ENCODE measurements at places on chromosomes 2 and 18.
A peak's percentile ranks its signal among the peaks of the same experiment; 100 is the strongest.

GRCh38 chr2:173965372-173966025 is at the start of gene SP3:
TSS of gene SP3 (minus strand) at chr2:173965373. CDS start at chr2:173965171, 202 bp downstream.
- peak; percentile 94 for DNase-seq

GRCh38 chr2:197547163-197547900 is 31.5 kb downstream of the MOB4 start:
- no peak for DNase-seq

DNA sequence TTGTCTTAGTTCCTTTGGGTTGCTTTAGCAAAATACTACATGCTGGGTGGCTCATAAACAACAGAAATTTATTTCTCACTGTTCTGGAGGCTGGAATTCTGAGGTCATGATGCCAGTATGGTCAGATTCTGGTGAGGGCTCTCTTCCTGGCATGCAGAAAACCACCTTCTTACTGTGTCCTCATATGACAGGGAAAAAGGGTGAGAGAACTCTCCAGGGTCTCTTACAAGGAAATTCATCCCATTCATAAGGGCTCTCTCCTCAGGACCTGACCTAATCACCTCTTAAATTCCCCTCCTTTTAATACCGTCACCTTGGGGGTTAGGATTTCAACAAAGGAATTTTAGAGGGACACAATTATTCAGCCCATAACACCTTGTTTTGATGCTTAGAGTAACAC is 243.1 kb upstream of the TNP1 start:
- no peak for DNase-seq

DNA sequence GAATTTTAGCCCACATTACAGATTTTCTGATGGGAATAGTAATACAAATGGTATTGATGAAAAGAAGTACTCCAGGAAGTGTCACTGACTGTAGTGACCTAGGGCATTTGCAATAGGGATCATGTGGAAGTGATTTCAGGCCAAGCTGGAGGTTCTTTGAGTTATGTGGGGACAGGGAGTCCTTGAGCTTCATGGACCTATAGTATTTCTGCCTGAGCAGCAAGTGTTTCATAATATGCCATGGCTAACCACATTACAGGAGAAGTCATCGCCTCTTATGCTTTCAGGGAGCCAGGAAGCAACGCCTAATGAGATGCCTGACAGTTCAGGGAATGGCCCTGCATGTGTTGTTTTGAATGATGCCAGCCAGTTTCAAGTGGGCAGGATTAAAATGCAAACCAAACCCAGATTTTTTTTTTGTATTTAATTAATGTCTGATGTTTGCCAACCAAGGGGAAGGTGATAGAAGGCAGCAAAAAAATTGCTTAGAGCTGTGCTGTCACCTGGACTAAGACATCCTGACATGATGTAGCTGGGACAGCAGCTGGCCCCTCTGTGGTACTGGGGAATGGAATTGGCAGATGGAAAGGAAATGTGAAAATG is 109.5 kb downstream of the RAPGEF4 start:
- DNase-seq = no peak

GRCh38 chr2:231709636-231709980 is 1.3 kb downstream of the PTMA start:
- peak; percentile 53 for DNase-seq

DNA sequence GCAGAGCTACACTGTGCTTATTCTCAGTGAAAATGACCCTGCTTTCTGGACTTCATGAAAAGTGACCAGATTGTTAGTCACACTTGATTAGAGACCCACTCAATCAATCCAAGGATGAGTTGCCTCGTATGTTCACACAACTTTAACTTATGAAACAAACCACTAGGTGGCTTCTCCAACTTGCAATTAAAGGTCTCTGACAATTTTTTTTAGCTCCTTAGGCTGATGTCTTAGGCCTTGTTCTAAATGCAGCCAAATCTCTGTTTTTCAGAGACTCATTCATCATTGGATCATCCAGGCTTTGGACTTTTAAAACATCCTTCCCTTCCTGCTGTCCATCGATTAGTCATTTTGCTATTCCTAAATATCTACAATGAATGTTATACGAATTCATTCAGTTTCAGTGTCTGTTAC is 63.4 kb downstream of the MREG start:
- no peak for DNase-seq

DNA sequence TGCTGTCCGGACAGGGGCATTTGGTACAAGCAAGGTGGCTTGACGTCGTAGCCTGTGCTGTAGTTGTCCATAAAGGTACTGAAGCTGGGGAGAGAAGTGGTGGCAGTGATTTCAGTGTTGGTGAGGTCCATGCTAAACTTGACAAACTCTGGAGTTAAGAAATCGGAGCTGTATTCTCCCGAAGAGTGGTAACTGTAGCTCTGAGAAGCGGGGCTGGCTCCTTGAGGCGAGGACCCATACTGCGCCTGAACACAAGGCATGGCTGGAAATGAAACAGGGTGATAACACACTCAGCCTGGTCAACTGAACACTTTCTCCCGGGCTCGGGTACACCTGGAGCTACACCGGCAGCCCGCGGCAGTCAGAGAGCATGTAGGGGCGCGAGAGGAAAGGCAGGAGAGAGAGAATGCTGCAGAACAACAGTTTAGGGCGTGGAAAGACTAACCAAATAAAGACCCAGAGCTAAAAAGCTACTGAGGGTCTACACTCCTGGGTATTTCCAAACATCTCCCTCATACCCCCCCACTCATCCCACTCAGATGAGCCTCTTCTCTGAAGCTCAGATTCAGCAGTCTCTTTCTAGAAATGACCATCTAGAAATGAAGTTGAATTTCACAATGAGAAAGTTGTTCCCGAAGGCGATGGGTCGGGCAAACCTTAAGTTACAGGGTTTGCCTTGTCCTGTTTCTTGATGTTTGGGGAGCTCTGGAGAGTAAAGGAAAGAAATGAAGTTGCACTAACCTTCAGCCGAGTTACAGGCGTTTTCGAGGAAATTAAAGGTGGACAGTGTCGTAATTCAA is 2.4 kb downstream of the NR4A2 start:
- DNase-seq = no peak

GRCh38 chr2:43262239-43262638 is 35.8 kb upstream of the ZFP36L2 start:
- DNase-seq = no peak

GRCh38 chr2:141767691-141768090 is 363.1 kb downstream of the LRP1B start:
- DNase-seq = no peak

- DNase-seq = no peak
These were observed 117.6 kb upstream of the KLF7 start for GRCh38 chr2:207283356-207283755.

DNA sequence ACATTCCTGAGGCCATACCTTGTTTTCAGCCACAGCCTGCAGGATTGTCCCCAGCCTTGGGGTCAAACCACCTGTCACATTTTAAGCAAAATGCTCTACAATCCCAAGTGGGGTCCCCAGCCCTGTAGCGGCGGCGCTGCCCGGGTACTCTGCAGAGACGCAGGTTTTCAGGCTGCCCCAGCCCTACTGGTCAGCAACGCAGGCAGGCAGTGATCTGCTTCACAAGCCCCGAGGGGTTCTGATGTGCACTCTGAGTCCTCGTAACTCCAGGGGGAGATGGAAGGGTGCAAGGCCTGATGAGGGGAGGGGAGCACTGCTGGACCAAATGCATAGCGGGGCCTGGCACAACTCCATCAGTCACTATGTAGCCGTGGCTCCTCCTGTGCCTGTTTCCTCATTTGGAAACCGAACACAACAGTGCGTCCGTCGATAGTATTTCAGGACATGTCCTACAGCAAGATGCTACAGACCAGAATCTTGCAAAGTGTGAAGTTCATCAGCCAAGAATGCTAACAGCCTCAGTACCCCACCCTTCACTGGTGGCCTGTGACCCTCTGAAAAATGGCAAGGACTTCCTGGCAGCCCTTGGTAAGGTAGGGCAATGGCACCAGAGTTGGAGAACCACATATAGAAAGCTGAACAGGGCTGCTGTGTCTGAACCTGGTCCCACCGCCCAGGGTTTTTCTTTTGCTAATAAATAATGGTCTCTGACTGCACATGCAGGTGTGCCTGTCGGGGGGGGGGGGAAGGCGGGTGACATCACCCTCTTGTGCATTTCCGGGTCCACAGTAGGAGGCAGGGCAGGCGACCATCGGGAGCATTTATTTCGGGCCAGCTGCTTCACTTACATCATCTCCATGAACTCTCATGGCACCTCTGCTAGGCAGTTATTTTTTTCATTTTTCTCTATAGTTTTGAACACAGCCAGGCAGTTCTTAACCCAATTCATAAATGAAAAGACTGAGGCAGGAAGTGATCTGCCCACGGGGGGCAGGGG is 50.6 kb upstream of the TFCP2L1 start:
- no peak for DNase-seq

GRCh38 chr18:32552421-32553030 is 81.8 kb upstream of the GAREM1 start:
- peak; percentile 49 for DNase-seq

DNA sequence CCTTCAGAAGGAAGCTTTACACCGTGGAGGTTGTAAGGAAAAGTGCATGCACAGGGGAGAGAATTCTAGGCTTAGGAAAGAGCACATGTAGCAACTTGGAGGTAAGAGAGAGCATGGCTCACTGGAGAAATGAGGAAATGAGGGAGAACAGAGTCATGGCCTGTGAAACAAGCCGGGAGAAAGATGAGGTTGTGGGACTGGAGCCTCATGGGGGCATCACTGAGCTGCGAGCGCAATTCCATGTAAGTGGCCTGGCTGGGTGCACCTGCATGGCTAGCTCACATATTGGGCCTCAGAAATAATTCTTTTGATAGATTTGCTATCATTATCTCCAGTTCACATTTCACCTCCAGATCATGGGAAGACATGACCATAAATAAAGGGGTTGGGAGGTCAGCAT is 785.5 kb upstream of the RAB6C start:
- DNase-seq = no peak

- no peak for DNase-seq
These were observed 6.5 kb downstream of the PER2 start for GRCh38 chr2:238281826-238282480.

- DNase-seq = no peak
These were observed 7.2 kb downstream of the PDCD1 start for GRCh38 chr2:241851325-241852115.

DNA sequence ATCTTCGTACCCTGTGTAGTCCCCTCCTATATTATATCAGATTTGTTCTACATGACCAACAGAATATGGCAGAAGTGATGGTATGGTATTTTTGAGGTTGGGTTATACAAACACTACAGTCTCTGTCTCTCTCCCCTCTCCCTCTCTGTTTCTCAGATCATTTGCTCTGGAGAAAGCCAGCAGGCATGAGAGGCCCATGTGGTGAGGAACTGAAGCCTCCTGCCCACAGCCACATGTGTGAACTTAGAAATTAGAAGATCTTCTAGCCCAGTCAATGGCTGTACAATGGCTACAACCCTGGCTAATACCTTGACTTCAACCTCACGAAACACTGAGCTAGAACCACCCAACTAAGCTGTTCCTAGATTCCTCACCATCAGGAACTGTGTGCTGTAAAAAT is 250.6 kb downstream of the SMAD2 start:
- no peak for DNase-seq

GRCh38 chr2:230798769-230799399 is 65.9 kb upstream of the ITM2C start:
- DNase-seq = no peak

DNA sequence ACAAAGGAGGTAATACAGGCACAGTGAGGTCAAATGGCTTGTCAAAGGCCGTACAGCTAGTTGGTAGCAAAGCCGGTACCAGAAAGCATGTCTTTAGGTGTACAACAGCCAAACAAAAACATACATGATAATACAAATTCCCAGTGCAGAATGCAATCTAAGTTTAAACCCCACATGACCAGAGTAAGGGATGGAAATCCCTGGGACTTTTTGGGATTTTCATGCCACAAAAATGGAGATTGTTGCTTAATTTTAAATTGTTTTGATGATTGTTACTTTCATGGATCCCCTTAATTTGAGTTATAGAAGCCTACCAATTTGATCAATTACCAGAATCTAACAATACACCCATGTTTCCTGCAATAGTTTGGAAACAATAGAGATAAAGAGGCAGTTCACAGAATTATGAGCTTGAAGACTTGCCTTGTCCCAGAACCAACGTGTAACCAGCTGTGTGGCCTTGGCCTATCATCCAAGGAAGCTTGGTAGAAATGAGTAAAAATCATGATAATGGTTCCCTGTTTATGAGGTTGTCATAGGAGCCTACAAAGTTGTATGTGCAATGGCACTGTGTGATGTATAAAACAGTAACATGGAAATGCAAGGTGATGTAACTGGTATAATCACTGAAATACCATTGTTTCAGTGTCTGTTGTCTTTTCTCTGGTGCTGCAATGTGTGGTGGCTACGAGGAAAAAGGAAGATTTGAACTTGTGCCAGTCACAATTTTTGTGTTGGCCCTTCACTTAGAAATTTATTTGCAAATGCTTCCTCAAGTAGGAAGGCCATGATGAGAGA is 85.3 kb downstream of the ZEB2 start:
- DNase-seq = no peak

- no peak for DNase-seq
These were observed at the start of gene NEB for GRCh38 chr2:151733771-151734672. TSS of gene NEB (minus strand) at chr2:151734476. CDS start at chr2:151733156, 1,320 bp downstream.
